Activated T-cell treated with anti-CD3 and anti-CD28 coated beads for 48 hours (primary cell): ENCODE measurements at places on chromosomes 16 and 17.

- DNase-seq = no peak
Measured at GRCh38 chr17:73201215-73202069, 8.6 kb downstream of the COG1 start.

DNA sequence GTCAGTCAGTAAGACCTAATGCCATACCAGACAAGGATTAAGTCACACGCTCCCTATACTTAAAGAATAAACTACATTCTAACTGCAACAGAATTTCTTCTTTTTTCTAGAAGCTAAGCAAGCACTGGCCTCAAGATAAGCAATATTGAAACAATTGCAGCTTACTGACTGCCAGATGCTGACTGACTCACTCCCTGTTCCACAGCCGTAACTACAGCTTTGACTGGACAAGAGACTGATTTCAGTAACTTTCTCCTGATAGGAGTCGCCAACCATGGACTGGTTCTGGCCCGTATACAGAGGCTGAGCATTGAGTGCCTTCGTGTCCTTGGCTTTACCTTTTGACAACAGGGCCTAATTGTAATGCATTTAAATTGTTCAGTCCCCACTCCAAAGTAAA lies 67.9 kb downstream of the TRIM37 start:
- DNase-seq = peak; percentile 6

- DNase-seq = no peak
Measured at GRCh38 chr17:35129973-35130351, 8.5 kb downstream of the FNDC8 start.

GRCh38 chr16:66740010-66740409 lies 11.4 kb downstream of the DYNC1LI2 start:
- no peak for DNase-seq

- no peak for DNase-seq
Measured at GRCh38 chr17:44130693-44131349, 7.4 kb upstream of the HDAC5 start.

- DNase-seq = peak; percentile 53
Measured at GRCh38 chr17:59105852-59106462, 723 bp downstream of the TRIM37 start.

- peak; percentile 44 for DNase-seq
Measured at GRCh38 chr16:4415538-4416199, 727 bp downstream of the CORO7 start.
